ENCODE measurements at places on chromosomes 1 and 21.

- peak; percentile 81 for DNase-seq
These were observed 130.3 kb upstream of the DPYD start for GRCh38 chr1:98051065-98051675.

- DNase-seq: no peak
These were observed 4.9 kb downstream of the HPCA start for GRCh38 chr1:32891241-32891570.

- no peak for DNase-seq
These were observed 312.4 kb downstream of the PTBP2 start for GRCh38 chr1:97033949-97034348.

GRCh38 chr1:89171067-89171438 is 4.8 kb downstream of the GBP7 start:
- no peak for DNase-seq

DNA sequence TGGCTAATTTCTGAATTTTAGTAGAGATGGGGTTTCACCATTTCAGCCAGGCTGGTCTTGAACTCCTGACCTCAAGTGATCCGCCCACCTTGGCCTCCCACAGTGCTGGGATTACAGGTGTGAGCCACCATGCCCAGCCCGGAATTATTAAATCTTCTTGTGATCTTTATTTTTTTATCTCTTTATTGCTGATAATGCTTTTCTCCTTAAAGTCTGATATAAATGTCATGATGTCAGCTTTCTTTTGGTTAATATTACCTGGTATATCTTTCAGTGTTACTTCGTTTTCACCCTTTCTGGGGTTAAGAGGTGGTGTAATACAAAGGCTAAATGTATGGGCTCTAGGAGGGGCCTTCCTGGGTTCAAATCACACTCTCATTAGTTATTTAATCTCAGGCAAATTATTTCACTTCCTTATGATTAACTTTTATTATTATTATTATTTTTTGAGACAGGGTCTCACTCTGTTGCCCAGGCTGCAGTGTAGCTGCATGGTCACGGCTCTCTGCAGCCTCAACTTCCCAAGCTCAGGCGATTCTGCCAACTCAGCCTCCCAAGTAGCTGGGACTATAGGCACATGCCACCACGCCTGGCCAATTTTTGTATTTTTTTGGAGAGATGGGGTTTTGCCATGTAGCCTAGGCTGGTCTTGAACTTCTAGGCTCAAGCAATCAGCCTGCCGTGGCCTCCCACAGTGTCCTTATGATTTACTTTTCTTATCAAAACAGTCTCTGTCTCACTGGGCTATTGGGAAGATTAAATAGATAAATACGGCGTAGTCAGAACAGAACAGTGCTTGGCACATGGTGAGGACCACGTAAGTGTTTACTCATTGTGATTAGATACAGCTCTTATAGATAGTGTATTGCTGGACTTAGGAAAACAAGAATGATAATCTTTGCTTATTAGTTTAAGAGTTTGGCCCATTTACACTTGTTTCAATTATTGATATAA is 216.5 kb downstream of the URB2 start:
- DNase-seq: peak; percentile 44

GRCh38 chr1:234875953-234876855 is 252.4 kb downstream of the TOMM20 start:
- peak; percentile 42 for DNase-seq

- DNase-seq: no peak
These were observed 425 bp downstream of the DDR2 start for GRCh38 chr1:162632698-162633080.

GRCh38 chr1:188514917-188515316 is 1686.2 kb downstream of the PLA2G4A start:
- no peak for DNase-seq

Measured in fibroblast of mammary gland (primary cell).